ENCODE measurements at places on chromosomes 6 and 20. TPM values are rescaled to one million over a fixed set of nuclear protein-coding genes. Genes with fewer than 3 reads are reported as not detected.

Gene TNFRSF6B
- 6.7 TPM for total RNA-seq

Gene HLA-DPB1
- 5.4 TPM for total RNA-seq

Gene KIF25
- total RNA-seq, result 0.26 TPM

Gene ACSS1
- 3.9 TPM for total RNA-seq

Gene STK35
- total RNA-seq, result 11.6 TPM

Gene NT5E
- 257 TPM for total RNA-seq

Gene PRICKLE4
- total RNA-seq, result 0.26 TPM

Gene RIMS4
- under 0.01 TPM for total RNA-seq

Gene TFAP2D
- total RNA-seq, result not detected

Gene SEMG1
- not detected for total RNA-seq

Gene SCUBE3
- under 0.01 TPM for total RNA-seq

Gene AURKA
- 4.9 TPM for total RNA-seq

Gene LGSN
- under 0.01 TPM for total RNA-seq

Gene BPIFB4
- total RNA-seq, result not detected

Gene CYP21A2
- total RNA-seq, result not detected

Gene RIMS1
- 3.9 TPM for total RNA-seq

Gene SYCP2L
- under 0.01 TPM for total RNA-seq

Gene OR2B6
- total RNA-seq, result 0.17 TPM

Gene OR2H1
- total RNA-seq, result not detected

Gene FILIP1
- 0.33 TPM for total RNA-seq

Gene KCNG1
- 26.5 TPM for total RNA-seq

Gene HNF4A
- total RNA-seq, result not detected

Gene SLC17A3
- not detected for total RNA-seq

Gene PLCB4
- 13.7 TPM for total RNA-seq

Gene C6orf58
- not detected for total RNA-seq

Gene ADGB
- total RNA-seq, result not detected

Gene PDYN
- not detected for total RNA-seq

Gene KHDC1L
- not detected for total RNA-seq
